AG20443 (cell line): ENCODE measurements at places on chromosomes 5 and 9.

- peak; percentile 22 for DNase-seq
Measured at GRCh38 chr5:177982072-177982727, 13.8 kb downstream of the PROP1 start.

DNA sequence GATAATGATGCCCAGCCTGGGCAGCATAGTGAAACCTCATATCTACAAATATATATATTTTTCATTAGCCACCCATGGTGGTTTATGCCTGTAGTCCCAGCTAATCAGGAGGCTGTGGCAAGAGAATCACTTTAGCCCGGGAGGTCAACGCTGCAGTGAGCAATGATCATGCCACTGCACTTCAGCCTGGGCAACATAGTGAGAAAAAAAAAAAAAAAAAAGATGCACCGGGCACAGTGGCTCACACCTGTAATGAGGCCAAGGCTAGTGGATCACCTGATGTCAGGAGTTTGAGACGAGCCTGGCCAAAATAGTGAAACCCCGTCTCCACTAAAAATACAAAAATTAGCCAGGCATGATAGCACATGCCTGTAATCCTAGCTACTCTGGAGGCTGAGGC is 50.2 kb upstream of the ADRA1B start:
- DNase-seq = no peak

- DNase-seq = no peak
Measured at GRCh38 chr5:176474476-176474875, 26.3 kb downstream of the FAF2 start.

GRCh38 chr5:159916841-159917761 is 819 bp downstream of the ADRA1B start:
- DNase-seq = no peak

- DNase-seq = peak; percentile 41
Measured at GRCh38 chr5:66864240-66864884, 268.2 kb downstream of the MAST4 start.

DNA sequence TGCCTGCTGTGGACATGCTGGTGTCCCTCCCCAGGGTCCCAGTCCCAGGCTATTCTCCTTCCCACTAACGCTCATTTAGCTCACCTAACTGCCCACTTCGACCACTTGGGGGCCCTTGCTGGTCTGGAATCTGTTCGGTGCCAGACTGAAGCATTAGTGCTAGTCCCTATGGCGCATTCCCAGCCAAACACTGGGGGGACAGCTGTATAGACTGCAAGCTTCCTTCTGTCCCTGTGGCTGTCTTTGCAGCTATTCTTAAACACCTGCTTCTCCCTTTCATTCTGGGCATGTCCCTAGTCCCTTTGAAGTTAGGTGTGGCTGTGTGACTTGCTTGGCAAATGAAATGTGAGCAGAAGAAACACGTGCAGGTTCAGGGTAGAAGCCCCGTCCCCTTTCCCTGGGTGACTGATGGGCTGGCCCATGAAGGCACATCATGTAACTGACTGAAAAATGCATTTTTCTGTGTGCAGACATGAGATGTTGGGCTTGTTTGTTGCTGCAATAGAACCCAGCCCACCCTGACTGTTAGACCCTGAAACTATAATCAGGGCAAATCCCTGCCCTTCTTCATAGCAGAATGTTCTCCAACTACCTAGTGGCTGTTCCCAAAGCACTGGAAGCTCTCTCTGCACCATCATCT is 134.4 kb downstream of the BARX1 start:
- DNase-seq = peak; percentile 13
